ENCODE measurements at places on chromosomes 6 and 20.

- no peak for DNase-seq
Observed at GRCh38 chr20:3970016-3970415, 45.3 kb downstream of the RNF24 start.

- no peak for DNase-seq
Observed at GRCh38 chr6:91447081-91447480, 860.2 kb upstream of the MAP3K7 start.

GRCh38 chr20:6034134-6034969 is 19.5 kb downstream of the LRRN4 start:
- no peak for DNase-seq

- DNase-seq, result no peak
Observed at GRCh38 chr6:94190030-94190429, 770.7 kb upstream of the EPHA7 start.

- DNase-seq, result peak; percentile 47
Observed at GRCh38 chr6:111750753-111751673, 122.2 kb downstream of the FYN start.

- DNase-seq, result no peak
Observed at GRCh38 chr6:53877151-53877550, 82.3 kb downstream of the LRRC1 start.

DNA sequence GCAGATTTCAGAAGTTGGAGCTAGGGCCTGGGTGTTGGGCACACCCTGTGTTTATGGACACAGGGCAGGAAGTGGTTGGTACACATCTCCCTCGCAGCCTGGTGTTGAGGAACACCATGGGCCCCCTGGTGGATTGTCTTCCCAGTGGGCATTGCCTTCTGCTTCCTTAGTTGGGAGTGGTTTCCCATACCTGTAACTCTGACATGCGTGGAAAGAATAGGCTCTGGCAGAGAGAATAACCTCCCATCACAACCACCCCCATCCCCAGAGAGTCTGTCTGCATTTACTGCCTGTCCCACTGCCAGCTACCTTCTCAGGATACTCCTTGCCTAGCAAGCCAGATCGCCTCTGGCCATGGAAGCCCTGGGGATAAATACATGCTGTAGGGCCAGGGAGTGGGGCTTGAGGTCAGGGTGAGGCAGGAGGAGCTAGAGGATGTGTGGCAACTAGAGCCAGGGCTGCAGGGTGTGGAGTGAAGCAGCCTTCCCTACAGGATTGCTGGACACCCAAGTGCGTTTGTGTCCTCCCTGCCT is 14.7 kb downstream of the LRRC73 start:
- no peak for DNase-seq

GRCh38 chr6:44699082-44699481 is 311.6 kb downstream of the CDC5L start:
- no peak for DNase-seq

DNA sequence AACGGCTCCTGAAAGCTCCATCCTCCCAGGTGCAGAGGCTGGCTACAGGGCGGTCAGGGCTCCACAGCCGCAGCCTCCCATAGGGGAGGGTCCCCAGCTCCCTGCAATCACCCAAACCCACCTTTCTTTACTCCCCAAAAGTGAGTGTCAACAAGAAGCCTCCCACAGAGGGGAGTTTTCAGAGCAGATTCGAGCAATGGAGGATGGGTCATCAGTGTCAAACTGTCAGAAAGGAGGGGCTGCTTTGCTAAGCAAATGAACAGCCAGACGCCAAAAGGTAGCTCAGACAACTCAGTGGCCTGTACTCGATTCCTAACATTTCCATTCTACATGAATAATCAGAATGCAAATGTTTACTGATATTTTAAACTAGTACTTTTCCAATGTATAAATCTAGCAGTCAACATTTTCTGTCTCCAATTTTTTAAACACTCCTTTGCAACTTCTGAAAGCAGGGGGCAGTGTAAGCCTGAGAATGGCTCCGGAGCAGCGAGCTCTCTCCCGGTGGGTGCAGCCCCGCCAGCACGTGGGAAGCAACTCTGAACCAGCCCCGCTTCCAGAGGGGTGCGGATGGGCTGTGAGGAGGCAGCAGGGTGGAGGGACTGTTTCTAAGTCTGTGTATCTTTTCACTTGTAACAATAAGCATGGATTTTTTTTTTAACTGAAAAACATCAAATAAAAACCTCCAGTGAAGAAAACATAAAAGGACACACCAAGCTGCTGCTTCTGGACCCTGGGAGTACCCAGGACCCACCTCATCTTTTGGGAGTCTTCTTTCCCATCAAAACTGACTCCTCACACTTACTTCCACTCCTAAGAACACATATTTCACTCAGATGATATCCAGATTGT is 54.9 kb downstream of the TAF4 start:
- DNase-seq, result peak; percentile 32

- no peak for DNase-seq
Observed at GRCh38 chr6:2951728-2952127, 19.6 kb downstream of the SERPINB6 start.

GRCh38 chr6:149050160-149050559 is 267.4 kb upstream of the TAB2 start:
- no peak for DNase-seq

DNA sequence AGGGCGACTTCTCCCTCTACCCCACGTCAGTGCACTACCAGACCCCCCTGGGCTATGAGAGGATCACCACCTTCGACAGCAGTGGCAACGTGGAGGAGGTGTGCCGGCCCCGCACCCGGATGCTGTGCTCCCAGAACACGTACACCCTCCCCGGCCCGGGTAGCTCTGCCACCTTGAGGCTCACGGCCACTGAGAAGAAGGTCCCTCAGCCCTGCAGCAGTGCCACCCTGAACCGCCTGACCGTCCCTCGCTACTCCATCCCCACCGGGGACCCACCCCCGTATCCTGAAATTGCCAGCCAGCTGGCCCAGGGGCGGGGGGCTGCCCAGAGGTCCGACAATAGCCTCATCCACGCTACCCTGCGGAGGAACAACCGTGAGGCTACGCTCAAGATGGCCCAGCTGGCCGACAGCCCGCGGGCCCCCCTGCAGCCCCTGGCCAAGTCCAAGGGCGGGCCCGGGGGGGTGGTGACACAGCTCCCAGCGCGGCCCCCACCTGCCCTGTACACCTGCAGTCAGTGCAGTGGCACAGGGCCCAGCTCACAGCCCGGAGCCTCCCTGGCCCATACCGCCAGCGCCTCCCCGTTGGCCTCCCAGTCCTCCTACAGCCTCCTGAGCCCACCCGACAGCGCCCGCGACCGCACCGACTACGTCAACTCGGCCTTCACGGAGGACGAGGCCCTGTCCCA is 57.5 kb upstream of the TMEM181 start:
- no peak for DNase-seq

DNA sequence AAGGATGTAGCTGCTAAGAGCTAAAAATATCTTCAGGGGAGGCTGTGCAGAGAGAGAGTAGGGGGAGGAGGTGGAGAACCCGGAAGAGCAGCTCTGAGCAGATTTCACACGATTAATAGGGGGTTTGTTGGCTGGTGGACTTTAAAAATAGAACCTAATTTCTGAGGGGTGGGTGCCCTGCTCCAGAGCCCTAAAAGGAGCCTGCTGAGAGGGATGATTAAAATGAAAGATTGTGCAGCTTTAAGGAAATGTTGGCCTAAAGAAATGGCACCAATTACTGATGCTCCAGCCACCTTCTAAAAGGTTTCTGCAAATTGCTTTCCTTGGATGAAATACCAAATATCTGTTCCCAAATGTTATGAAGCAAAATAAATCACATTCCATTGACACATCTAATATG is 202.8 kb upstream of the BTBD3 start:
- no peak for DNase-seq

DNA sequence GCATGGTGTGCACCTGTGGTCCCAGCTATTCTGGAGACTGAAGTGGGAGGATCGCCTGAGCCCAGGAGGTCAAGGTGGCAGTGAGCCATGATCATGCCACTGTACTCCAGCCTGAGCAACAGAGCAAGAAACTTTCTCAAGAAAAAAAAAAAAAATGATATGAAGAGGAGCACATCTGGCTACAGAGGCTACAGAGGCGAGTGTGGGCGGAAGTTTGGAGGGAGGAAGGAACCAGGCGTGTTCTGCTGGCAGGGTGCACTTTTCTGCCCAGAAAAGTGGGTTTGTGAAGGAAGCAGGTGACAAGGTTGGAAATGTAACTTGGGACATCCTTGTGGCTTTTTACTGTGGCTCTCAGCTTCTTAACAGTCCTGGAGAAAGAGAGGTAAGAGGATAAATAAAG is 96.7 kb downstream of the SNX5 start:
- DNase-seq, result no peak

DNA sequence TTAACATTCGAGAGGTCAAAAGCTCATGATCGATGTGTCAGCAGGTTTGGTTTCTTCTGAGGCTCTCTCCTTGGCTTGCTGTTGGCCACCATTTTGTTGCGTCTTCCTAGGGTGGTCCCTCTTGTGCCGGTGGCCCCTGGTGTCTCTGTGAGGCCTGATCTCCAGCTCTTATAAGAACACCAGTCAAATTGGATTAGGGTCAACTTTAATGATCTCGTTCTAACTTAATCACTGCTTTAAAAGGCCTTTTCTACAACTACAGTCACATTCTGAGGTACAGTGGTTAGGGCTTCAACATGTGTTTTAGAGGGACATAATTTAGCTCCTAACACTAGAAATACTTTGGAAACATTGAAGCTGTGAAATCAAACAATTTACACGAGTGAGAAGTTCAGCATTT is 240.8 kb upstream of the KCNQ5 start:
- DNase-seq, result no peak

DNA sequence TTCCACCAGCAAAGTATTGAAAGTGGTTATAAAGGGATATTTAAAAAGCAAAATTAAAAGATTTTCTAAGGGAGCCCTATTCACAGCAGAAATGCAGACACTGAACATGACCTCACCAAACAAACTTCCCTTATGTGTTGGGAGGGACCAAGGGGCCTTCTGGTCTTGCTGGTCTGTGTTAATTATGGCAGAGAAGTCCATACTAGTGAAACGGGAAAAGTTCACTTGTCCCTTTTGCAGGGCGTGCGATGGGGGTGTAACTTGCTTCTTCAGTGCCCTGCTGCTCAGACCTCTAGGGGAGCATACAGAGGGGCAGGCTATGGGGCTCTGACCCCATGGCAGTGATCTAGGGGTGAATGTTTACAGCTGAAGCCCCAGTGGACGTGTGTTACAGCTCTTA is 53.0 kb upstream of the ZNF337 start:
- no peak for DNase-seq

DNA sequence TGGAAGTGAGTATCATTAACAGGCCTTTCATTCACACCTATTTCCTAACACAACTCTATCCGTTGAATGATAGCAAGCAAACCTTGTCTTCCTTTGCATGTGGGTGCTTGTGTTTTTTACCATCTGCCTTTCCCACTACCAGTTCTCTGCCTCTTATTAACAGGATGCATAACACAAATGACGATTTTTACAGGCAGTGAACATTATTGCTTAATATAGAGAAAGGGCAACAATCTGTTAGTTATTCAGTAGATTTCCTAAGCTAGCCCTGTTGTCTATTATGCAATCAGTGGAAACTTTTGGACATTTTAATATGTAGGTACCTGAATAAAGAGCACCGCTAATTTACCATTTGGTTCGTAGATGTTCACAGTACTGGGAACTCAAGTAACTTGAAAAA is 348.8 kb upstream of the PLCB4 start:
- no peak for DNase-seq

DNA sequence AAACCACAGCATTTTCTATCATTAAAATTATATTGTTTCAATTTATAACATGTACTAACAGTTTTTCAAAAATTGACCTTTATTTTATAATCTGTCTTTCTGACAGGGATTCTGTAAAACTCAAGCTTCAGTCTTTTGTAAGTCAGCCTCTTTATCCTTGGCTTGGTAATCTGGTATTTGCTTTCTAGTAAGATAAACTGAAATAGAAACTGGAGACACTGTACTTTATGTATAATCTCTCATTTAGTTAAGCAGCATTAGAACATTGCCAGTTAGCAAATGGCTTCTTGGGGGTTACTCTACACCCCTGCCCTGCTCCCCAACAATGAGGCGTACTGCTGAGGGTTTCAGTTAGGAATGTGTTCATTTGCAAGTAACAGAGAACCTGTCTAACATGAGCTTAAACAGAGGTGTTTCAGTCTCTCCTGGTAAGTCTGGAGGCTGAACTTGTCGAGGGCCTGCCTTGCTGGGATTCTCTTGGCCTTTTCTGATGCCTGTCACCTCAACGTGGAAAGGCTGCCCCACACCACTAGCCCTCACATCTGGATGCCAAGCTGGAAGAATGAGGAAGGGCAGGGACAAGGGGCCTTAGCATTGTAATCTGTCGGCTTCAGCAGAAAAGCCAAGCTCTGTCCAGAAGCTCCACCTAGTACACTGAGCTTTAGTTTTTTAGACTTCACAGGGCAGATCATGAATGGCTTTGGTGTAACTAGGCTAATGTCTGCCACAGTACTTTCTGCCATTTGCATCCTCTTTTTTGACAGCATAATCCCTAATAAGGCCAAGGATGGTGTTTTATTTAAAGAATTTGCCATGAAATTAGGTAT is 34.8 kb downstream of the SH3BGRL2 start:
- DNase-seq, result no peak

DNA sequence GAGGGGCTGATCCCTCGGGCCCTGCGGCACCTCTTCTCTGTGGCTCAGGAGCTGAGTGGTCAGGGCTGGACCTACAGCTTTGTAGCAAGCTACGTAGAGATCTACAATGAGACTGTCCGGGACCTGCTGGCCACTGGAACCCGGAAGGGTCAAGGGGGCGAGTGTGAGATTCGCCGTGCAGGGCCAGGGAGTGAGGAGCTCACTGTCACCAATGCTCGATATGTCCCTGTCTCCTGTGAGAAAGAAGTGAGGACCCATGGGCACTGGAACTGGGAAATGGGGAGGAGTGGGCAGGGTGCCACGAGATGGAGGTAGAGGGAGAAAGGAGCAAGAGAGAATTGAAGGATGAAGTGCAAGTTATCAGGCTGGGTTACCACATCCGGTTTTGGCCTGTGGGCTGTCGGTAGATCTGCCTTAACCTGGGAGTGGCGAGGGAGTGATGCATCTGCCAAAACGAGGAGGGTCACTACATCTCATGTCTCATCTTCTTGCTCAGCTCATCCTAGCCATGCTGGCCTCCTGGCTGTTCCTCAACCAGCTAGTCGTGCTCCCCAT is 5.4 kb upstream of the PHF1 start:
- DNase-seq, result no peak

- no peak for DNase-seq
Observed at GRCh38 chr20:53296451-53297153, 297.0 kb downstream of the ZNF217 start.

GRCh38 chr20:61331543-61331942 is 79.5 kb downstream of the CDH4 start:
- no peak for DNase-seq

DNA sequence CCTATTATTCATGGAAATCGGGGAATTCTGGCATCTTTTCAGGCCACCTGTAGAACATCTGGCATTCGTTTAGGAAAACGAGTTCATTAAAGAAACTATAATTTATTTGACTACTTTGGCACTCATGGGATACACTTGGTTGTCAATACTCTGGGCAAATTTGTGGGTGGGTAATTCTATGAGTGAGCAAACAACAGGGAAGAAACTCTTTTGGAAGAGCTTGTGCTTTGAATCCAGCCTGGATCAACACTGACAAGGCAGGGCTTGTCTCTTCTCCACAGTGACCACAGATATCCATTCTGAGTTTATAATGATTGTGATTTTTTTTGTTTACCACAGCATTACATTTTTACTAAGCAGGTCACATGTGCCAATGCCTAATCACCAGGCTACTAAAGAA is 394.7 kb downstream of the THBS2 start:
- DNase-seq, result no peak

Measured in activated CD4-positive, CD25-positive, alpha-beta regulatory T cell treated with anti-CD3 and anti-CD28 coated beads, Interleukin-2, amount 50 U/mL, for 16 hours (primary cell).